ENCODE measurements at places on chromosomes 1 and 21. TPM values are rescaled to one million over a fixed set of nuclear protein-coding genes. Genes with fewer than 3 reads are reported as not detected.

ANGPTL3 gene
- not detected for total RNA-seq

TCEA3 gene
- total RNA-seq, result 2.2 TPM

FMO1 gene
- 3.1 TPM for total RNA-seq

LIPI gene
- total RNA-seq, result not detected

AJAP1 gene
- 16.6 TPM for total RNA-seq

SEC22B gene
- total RNA-seq, result 32.6 TPM

DNAI4 gene
- 16.0 TPM for total RNA-seq

PTAFR gene
- total RNA-seq, result 1.6 TPM

OLIG2 gene
- 18.2 TPM for total RNA-seq

DISC1 gene
- total RNA-seq, result 11.9 TPM

TDRD5 gene
- total RNA-seq, result 1.9 TPM

C8A gene
- total RNA-seq, result not detected

ATP5PF gene
- 53.2 TPM for total RNA-seq

GBP7 gene
- total RNA-seq, result not detected

OPTC gene
- not detected for total RNA-seq

PCP4L1 gene
- total RNA-seq, result 1.9 TPM

CTSE gene
- total RNA-seq, result not detected

MSTO1 gene
- total RNA-seq, result 61.7 TPM

ANGPTL1 gene
- 2.5 TPM for total RNA-seq

JAM2 gene
- 41.0 TPM for total RNA-seq

LAMC1 gene
- total RNA-seq, result 45.7 TPM

GBP4 gene
- total RNA-seq, result 1.3 TPM

SPRR2B gene
- total RNA-seq, result not detected

DIO1 gene
- not detected for total RNA-seq

PIGM gene
- total RNA-seq, result 9.7 TPM

SUCO gene
- 94.8 TPM for total RNA-seq

LY9 gene
- total RNA-seq, result not detected

HTR1D gene
- total RNA-seq, result 0.31 TPM

MAGOH gene
- 17.5 TPM for total RNA-seq

CFAP126 gene
- not detected for total RNA-seq

CD5L gene
- total RNA-seq, result not detected

HSPA6 gene
- 0.94 TPM for total RNA-seq

COL24A1 gene
- 1.6 TPM for total RNA-seq

ZNF683 gene
- total RNA-seq, result not detected
